ENCODE measurements at places on chromosomes 6 and 20.

DNA sequence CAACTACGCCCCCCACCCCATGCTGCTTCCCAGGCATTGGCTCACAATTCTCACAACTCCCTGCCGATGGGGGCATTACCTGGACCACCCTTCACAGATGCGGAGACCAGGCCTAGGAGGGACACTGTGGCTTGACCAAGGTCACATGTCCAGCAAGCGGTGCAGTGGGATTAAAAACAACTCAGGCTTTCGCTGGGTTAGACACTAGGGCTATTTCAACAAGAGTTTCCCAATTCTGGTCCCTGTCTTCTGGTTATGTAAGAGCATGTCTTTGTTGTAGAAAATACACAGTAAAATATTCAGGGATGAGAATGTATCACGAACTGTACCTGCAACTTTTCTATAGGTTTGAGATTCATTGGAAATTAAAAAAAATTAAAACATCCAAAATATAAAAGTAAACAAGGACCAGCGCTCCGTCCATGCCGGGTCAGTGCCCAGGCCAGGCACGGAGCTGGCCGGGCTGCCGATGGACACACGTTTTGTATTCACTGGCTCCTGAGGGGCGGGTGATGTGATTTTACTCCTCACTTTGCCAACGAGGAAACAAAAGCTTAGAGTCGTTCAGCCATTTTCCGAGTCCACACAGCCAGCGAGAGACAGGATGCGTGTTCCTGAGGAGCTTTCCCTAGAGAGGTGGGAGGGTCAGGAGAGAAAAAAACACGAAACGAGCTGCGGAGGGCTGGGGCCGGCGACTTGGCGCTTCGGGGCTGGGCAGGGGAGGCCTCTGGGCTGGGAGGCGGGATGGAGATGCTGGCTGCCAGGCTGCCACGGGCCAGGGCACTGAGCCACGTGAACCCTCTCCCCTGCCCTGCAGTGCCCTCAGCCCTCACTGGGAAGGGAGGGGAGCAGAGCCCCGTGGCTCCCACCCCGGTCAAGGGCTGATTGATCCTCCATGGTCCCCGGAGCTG is 17.1 kb upstream of the VSTM2L start:
- DNase-seq: no peak

GRCh38 chr6:150599199-150600009 is at the start of gene PLEKHG1:
PLEKHG1 (plus strand) TSS chr6:150599885; CDS start chr6:150733682, 133,797 bp downstream.
- peak; percentile 16 for DNase-seq

GRCh38 chr20:22795871-22796270 is 211.5 kb upstream of the FOXA2 start:
- no peak for DNase-seq

DNA sequence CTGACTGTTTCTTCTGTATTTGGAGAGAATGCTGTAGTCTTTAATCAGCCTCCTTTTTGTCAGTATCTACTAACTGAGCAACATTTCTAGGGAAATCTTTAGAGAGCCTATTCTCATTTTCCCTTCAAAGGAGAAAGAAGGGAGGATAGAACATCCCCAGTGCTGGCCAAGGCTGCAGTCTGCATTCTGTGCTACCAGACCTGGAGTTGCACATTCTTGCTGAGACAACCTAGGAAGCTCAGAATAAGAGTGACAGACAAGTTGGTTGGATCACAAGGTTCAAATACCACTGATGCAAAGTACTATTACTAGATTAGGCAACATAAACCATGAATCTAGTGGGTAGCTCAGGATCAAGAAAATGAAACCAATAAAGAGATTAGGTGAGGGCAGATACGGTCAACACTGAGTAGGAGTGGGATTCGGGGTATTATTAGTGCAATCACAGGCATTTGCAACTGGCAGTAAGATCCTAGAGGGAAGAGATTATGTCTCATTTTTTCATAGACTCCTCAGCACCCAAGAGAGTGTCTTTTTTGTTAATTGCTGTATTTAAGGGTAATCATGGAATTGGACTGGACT is 213.5 kb upstream of the FAM83B start:
- no peak for DNase-seq

- DNase-seq: no peak
These were observed 2.7 kb upstream of the JAG1 start for GRCh38 chr20:10676518-10676917.

GRCh38 chr20:16916165-16916564 is 168.0 kb downstream of the OTOR start:
- no peak for DNase-seq

Data from stimulated activated CD4-positive, alpha-beta T cell treated with anti-CD3 and anti-CD28 coated beads, Interleukin-1b, Interleukin-23, amount 100 ng/mL, for 1 hour (primary cell).